ENCODE measurements at places on chromosomes 11 and 22.

GRCh38 chr22:34429314-34429713, 509.0 kb upstream of the LARGE1 start:
- DNase-seq: no peak

GRCh38 chr11:125404157-125404810, 91.8 kb downstream of the FEZ1 start:
- no peak for DNase-seq

DNA sequence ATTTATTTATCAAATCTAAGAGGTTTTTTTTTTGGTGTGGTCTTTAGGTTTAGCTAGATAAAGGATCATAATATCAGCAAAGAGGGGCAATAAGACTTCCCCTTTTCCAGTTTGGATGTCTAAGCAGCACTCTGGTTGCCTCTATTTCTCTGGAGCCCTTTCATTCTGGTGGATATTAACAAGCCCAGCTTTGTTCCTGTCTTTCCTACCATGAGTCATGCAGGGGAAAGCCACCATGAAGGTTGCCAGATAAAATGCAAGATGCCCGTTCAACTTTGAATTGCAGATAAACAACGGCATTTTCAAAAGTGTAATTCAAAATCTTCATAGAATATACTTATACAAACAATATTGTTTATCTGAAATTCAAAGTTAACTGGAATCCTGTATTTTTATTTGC, 143.6 kb downstream of the ADAMTS15 start:
- no peak for DNase-seq

DNA sequence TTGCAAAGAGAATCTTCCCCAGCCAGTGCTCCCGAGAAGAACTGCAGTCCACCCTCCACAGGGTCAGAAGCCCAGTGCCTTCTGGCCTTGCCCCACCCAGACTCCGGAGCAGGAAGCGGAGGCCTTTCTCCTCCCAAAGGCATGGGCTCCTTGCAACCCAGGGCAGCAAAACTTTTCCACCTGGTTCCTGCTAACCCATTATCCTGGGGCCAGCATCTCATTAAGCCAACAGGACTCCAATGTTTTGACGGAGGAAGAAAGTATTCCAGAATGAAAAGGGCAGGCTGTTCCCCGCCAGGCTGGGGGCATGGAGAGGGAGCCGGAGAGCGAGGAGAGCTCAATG, 88.1 kb downstream of the RTL6 start:
- DNase-seq: no peak

DNA sequence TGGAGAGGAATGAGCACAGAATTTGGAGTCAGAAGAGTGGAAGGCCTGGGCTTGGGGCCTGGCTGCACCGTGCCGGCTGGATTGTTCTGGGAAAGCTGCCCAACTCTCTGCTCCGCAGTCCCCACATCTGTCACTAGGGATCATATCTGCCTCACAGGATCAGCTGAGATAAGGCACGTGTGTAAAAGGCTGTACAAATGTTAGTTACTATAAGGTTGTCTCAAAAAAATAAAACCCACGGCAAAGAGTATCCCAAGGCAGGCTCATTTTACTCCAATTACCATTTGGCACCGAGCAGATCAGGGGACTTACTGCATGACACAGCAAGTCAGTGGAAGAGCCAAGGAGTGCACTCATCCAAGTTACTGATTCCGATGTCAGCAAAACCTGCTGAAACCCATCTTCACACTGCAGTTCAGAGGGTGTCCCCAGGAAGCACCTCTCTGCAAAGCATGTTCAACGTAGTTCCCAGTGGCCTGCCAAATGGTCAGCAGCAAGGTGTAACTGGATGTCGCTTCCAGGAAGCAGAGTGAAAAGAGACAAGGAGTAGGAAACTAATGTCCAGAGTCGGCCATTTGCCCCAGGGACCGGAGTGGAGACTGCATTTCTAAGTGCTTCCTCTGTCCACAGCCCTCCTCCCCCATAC, 18.1 kb upstream of the MRTFA start:
- no peak for DNase-seq

GRCh38 chr22:45932071-45932470, 44.9 kb downstream of the WNT7B start:
- no peak for DNase-seq

DNA sequence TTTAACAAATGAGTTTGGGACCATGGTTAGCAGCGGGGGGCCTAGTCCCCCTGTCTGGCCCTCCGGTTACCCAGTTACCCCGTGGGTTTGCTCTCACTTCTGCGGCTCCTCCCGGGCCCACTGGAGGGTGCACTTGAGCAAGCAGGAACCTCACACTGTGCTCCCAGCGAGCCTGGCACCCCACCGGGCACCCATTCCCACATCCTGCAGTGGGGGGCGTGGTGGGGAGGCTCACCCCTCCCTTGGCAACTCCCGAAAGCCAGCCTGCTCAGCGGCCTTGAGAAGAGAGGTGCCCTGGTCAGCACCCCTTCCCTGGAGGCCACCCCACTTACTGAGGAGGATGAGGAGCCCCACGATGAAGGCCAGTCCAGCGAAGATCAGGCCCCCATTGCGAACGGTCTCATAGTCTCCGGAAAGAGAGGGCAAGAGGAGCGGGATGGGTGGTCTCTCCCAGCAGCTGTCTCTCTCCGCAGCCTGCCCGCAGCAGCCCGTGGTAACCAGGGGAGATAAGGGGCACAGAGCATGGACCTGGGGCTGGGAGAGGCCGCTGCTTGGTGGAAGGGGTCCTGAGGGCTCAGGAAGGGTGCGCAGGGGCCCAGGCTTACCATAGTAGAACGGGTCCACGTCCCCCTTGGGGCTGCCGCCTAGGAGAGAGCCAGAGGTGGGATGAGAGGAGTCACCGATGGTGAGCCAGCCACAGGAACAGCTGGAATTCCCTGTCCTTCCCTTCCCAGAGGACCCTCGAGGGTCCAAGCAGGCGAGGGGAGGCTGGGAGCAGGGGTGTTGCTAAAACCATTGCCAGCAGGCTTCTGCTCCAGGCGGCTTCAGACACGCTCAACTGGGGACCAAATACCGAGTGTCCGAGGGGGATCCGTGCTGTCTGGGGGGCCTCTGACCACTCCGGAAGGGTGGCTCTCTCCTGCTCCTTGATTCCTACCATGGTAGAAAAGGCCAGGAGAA, 2.2 kb downstream of the FXYD2 start:
- DNase-seq: no peak

GRCh38 chr11:18379201-18379600, 15.2 kb upstream of the LDHA start:
- no peak for DNase-seq

DNA sequence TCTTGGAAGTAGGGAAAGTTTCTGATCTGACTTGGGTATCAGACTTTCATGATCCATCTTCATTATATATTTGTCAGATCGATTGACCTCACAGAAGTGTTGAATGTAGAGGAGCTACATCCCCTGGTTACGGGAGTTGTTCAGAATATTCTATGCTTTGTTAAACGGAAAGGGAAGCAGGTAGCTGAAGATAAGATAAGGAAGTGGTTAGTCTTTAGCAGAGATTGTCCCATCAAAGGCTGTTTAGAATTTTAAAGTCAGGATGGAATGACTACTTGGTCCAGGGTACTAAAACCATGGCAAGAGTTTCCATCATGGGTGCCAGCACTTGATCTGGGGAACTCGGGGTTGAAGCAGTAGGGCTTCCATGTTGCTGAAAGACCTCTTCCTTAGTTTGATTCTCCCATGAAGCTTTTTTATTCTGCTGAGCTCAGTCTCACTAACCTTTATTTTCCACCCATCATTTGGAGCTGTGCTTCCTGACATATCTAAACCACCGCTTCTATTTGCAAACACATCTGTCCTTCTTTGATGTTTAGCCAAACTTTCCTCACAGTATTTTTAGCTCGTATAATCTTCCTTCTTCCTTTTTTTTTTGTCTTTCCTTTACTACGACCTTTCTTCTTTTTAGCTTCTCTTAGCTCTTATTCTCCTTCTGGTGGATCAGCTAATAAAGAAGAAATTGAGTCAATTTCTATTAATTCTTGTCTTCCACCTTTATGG, 4.0 kb upstream of the C22orf31 start:
- DNase-seq: no peak

DNA sequence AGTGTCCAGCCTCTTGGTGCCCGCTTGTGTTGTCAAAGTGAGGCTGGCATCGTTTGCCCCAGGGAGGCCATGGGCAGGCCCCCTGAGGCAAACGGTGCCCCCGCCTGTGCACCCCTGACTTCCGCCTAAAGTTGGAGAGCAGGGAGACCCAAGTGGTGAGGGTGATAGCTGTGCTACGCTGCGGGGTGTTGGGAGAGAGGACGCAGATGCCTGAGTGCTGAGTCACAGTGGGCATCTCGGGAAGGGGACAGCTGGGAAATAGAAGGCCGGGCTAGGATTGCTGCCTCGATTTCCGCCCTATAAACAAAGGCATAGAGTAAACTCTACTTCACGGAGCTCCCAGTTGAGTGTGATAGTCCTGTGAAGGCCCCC, 5.8 kb downstream of the GRIK4 start:
- no peak for DNase-seq

- DNase-seq: no peak
These were observed 85.1 kb downstream of the DEPDC5 start for GRCh38 chr22:31838917-31839316.

GRCh38 chr22:20279662-20280134, 11.6 kb upstream of the RTN4R start:
- DNase-seq: no peak

Measured in cortex of kidney (tissue), 1 donor.